ENCODE measurements at places on chromosomes 4 and X. TPM values are rescaled to one million over a fixed set of nuclear protein-coding genes. Genes with fewer than 3 reads are reported as not detected.

DNA sequence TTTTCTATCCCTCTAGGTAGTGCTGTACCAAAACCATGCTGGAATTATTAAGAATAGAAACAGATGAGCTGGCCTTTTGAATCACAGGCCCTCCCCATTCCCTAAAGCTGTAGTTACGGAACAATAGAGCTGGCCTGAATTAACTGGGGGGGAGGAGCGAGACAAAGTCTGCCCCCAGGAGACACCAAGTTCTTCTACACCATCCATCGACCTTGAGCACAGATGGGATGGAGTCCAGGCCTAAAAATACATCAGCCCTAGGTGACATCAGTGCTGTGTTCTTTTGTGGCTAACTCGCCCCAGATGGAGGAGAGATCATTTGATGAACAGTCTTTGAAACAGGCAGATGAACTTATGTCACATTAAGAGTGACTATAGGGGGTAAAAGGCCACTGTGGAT, 49.6 kb downstream of the LHFPL1 start:
- ATAC-seq: no peak

DNA sequence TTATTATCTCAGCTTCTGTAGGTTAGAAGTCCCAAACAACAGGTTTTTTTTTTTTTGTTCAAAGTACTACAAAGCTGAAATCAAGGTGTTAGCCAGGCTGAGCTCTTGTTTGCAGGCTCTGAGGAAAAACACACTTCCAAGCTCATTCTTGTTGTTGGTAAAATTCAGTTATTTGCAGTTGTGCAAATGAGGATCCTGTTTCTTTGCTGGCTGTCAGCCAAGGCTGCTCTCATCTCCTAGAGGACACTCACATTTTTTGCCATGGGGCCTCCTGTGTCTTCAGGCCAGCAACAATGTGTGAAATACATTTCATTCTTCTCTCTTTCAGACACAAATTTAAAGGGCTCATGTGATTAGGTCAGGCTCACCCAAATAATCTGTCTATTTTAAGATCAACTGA, 60.3 kb upstream of the HSD17B10 start:
- no peak for ATAC-seq

DNA sequence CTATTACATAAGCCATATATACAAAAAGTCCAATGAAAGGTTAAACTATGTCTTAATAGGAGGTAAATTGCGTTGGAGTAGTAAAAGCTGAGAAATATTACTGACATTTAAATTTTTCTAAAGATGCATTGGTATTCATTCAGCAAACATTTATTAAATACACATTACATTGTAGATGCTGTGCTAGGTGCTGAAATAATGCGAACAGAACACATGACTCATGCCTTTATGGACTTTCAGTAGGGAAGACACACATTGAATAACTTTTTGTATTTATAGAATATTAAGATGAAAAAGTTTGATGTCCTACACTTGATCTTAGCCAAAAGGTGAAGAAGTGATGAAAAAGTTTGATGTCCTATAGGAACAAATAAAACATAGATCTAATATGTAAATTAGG, 871.1 kb upstream of the SLIT2 start:
- ATAC-seq: no peak

GRCh38 chrX:137482136-137482535, 83.8 kb upstream of the ZIC3 start:
- ATAC-seq: no peak

- no peak for ATAC-seq
These were observed 14.8 kb upstream of the TRIM60 start for GRCh38 chr4:165016971-165017370.

DNA sequence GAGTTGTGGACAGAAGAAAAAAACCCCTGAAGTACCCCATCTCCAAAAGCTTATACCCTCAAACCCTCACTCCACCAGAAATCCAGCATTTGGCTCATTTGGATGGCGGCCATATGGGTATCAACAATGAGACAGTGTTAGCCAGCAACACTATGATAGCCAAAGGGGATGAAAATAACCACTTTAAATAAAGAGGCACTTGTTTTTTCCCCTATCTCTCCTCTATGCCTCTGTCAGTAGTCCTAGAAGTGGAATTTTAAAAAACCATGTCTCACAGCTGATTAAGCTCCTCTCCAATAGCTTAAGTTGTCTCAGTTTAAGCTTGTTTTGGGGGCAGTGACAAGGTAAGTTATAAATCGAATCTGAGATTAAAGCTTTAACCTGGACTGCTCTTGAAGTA, 124.0 kb downstream of the MOSPD2 start:
- no peak for ATAC-seq

- ATAC-seq: no peak
These were observed 217.9 kb downstream of the HS6ST2 start for GRCh38 chrX:132740316-132741123.

GRCh38 chr4:38662522-38663089, 1.4 kb upstream of the KLF3 start:
- no peak for ATAC-seq

DNA sequence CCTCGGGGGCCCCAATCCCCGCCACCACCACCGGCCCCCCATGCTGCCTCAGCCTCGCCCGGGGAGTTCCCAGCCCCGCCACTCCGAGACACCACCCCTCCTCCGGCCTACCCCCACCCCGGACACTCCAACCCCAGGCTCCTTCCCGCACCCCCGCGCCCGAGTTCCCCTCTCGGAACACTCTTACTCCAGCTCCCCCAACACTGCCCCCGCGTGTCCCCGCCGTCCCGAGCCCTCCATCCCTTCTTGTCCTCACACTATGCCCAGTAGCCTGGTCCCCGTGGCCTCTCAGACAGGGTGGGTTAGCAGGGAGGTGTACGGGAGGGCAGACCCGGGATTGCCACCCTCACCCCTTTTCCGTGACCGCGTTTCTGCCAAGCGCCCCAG, 276.1 kb downstream of the BCOR start:
- peak; percentile 6 for ATAC-seq

DNA sequence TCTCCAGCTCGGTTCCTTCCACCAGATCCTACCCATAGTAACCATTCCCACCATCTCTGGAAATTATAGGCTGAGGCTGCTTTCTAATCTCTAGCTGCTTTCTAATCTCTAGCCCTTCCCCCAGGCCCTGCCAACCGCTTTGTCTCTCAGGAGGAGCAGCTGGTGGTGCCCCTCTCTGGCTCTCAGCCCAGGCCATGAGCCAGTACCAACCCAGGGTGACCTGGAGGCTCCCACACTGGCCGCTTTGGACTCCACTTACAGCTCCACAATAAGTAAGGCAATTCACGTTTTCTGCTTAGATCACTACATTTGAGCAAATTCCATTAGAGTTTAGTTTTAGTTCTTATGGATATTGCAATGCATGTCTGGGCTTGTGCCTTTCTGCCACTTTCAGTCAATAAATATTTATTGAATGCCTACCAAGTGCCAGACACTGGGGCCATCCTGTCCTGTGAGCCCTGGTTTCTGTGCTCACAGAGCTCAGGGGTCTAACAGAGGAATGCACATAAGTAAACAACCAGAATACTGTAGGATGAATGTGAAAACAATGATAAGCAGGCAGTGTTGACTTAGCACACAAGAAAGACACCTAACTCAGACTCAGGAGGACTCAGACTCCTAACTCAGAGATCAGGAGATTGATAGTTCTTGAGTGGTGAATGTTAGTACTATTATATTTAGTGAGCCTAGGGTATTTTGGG, 38.9 kb downstream of the SMC1A start:
- ATAC-seq: no peak

- ATAC-seq: no peak
These were observed 19.1 kb downstream of the ARAP2 start for GRCh38 chr4:36224972-36225903.

GRCh38 chr4:87982036-87982435, 6.5 kb downstream of the SPP1 start:
- no peak for ATAC-seq

DNA sequence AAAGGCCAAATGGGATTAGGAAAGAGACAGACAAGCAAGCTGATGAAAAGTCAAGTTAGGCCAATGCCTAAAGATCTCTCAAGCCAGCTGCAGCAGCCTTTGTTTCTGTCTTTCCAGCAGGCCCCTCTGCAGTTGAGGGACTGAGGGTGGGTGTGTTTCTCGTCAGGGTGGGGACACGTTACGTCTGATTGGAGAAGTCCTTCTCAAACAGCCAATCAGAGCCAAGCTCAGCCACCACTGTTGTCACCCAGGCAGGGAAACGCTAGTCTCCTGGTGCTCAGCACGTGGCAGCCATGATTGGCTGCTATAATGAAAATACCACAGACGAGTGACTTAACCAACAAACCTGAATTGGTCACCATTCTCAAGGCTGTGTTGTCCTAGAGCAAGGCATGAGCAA, 177.1 kb upstream of the LCORL start:
- no peak for ATAC-seq

DNA sequence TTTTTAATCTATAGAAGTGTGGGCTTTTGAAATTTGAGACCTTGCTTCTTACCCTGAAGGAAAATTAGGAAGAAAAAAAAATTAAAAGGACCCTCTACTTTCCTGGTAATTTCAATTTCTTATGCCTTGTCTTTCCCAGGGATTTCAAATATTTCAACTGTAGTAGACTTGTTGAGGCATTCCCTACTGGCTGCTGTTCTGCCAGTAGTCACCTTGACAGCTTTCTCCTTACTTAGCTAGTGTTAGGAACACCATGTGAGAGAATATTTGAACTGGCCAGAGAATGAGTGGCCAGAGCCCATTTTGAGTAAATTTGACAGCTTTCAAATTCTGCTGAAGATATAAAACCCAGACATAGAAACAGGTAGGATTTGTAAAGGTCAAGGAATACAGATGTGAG, 24.0 kb upstream of the GBA3 start:
- ATAC-seq: no peak

DNA sequence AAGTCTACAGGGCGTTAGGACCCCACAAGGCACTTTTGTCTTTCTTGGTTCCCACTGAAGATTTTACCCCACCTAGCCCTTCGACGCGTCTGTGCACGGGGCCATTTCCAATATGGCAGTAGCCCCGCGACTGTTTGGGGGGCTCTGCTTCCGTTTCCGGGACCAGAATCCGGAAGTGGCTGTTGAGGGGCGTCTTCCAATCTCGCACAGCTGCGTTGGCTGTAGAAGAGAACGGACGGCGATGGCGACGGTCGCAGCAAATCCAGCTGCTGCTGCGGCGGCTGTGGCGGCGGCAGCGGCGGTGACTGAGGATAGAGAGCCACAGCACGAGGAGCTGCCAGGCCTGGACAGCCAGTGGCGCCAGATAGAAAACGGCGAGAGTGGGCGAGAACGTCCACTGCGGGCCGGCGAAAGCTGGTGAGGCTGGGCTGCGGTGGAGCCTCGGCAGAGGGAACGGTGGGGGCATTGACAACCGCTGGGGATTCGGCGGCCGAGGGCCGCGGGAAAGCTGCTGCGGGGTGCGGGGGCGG, at the start of gene USP11:
USP11 (plus strand) TSS at position 207 of the 530 bp plus-strand sequence; CDS start at position 242, 35 bp downstream.
- no peak for ATAC-seq

GRCh38 chrX:10195425-10195824, 38.6 kb downstream of the CLCN4 start:
- no peak for ATAC-seq

DNA sequence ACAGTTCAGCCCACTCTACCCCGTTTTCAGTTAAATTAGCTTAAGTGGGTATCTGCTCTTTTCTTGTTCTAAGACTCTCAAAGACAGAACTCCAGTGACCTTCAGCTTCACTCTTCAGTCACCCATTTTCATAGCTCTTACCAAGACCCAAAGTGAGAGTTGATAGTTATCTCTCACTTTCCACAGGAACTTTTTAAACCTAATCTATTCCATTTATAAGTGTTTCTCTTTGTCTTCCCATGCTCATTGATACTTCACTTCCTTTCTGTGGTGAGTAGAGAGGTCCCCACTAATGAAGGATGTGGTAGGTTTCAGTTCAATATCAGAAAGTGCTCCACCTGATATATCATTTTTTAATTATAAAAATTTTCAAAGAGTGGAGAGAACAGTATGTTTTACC, 33.4 kb downstream of the COX18 start:
- ATAC-seq: no peak

DNA sequence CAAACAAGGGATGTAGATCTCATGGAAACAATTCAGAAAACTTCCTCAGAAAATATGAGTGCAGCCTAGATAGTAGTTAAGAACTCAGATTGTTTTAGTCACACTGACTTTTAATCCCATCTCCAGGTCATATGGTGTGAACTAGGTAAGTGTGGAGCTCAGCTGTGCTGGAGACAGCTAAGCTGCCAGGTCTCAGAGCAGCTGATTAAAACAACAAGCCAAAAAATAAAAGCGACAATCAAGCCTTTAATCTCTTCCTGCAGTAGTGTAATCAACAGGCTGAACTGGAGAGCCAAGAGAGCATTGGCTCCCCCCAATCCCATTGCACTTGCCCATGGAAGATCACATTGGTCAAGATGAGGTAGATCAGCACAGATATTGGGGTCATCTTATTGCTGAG, 98.3 kb upstream of the ATOH1 start:
- no peak for ATAC-seq

- ATAC-seq: peak; percentile 49
These were observed 22.8 kb upstream of the MAML3 start for GRCh38 chr4:140176735-140177134.

- ATAC-seq: no peak
These were observed 256.6 kb downstream of the SPRY1 start for GRCh38 chr4:123653236-123653635.

DNA sequence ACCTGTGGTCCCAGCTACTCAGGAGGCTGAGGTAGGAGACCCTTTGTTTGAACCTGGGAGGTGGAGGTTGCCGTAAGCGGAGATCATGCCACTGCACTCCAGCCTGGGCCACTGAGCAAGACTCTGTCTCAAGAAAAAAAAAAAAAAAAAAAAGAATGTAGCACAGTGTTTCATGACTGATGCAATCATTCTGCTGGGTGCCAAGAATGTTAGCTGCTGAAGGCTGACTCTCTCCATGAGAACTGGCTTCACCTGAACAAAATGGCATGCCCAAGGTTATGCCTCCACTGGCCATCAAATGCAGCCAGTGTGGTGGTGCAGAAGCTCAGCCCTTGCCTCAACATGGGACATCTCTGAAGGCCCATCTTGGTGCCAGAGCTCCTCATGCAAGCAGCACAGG, 412.1 kb downstream of the ADAM29 start:
- ATAC-seq: no peak

The TMSB15C gene
- total RNA-seq: 0.12 TPM

The RENBP gene
- total RNA-seq: 0.52 TPM

The XAGE1A gene
- total RNA-seq: not detected

The FAM53A gene
- total RNA-seq: 0.92 TPM

The SLC9B1 gene
- total RNA-seq: 0.28 TPM

The NOX1 gene
- total RNA-seq: 0.08 TPM

The NOCT gene
- 11.2 TPM for total RNA-seq

The GPR119 gene
- total RNA-seq: not detected

The GPRIN3 gene
- 0.36 TPM for total RNA-seq

The MAGED4 gene
- 1.4 TPM for total RNA-seq

The RASGEF1B gene
- total RNA-seq: 15.0 TPM

The SLBP gene
- 31.3 TPM for total RNA-seq

The NXF2B gene
- not detected for total RNA-seq

The GSX2 gene
- not detected for total RNA-seq
